Caki2 (cell line): ENCODE measurements at places on chromosomes 7 and 10.

- no peak for DNase-seq
These were observed 209.9 kb downstream of the SEMA3E start for GRCh38 chr7:83439026-83439425.

GRCh38 chr7:139722604-139723003, 55.2 kb downstream of the HIPK2 start:
- no peak for DNase-seq

- peak; percentile 40 for DNase-seq
These were observed 61.8 kb upstream of the SP4 start for GRCh38 chr7:21365866-21366624.

DNA sequence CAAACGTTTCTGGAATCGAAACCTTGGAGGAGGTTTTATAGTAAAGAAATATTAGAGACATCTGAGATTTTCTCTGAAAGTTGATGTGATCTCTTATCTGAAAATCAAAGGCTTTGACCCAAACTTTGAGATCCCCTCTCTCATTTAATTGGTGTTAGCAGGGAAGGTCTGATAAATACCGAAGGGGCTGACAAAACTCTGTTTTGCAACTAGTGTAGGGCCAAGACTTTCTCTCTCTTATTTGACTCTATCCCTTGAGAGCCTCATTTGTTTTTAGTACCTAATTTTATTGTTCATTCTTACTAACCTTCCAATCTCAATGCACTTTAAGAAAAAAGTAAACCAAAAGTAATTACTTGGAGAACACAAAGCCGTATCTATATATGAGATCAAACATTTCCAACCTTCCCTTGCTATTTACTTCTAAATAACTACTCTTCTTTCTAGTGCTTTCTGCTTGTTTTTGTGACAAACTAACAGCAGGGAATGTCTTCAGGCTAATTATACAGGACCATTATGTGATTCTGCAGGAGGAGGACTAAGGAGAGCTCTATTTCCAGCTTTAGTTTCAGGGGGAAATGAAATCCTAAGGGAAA, 33.4 kb upstream of the NPVF start:
- DNase-seq = no peak

DNA sequence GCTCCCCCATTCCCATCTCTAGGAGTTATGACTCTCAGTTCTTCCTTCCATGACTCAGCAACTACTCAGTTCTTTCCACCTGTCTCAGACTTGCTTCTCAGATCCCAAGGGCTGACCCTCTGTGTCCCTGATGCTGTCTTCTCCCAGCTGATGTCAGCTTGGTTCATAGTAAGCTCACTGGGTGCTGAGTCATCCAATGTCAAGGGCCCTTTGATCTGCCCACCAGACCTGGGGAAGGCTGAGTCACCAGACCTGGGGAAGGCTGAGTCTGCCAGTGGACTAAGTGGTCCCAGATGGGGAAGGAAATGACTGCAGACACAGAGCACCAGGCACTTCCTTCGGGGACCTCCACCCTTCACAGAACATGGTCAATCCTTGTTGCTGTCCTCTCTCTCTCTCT, 76.1 kb upstream of the ZEB1 start:
- peak; percentile 85 for DNase-seq

- DNase-seq = no peak
These were observed 106.8 kb downstream of the POLL start for GRCh38 chr10:101481256-101481655.

- DNase-seq = no peak
These were observed 852 bp upstream of the PRKAR1B start for GRCh38 chr7:727806-728460.

- no peak for DNase-seq
These were observed 714 bp upstream of the CASP2 start for GRCh38 chr7:143287339-143287934.

- DNase-seq = no peak
These were observed 9.2 kb upstream of the TEX36 start for GRCh38 chr10:125692196-125692595.
